Stimulated activated CD8-positive, alpha-beta memory T cell treated with anti-CD3 and anti-CD28 coated beads, Interleukin-15, amount 100 ng/mL, for 4 hours (primary cell): ENCODE measurements at places on chromosomes 7 and 10.

GRCh38 chr7:84999450-84999849, 187.4 kb downstream of the SEMA3D start:
- DNase-seq: no peak

GRCh38 chr10:24367688-24368087, 158.8 kb downstream of the KIAA1217 start:
- no peak for DNase-seq

GRCh38 chr7:151251689-151252560, 3.4 kb upstream of the SMARCD3 start:
- no peak for DNase-seq

DNA sequence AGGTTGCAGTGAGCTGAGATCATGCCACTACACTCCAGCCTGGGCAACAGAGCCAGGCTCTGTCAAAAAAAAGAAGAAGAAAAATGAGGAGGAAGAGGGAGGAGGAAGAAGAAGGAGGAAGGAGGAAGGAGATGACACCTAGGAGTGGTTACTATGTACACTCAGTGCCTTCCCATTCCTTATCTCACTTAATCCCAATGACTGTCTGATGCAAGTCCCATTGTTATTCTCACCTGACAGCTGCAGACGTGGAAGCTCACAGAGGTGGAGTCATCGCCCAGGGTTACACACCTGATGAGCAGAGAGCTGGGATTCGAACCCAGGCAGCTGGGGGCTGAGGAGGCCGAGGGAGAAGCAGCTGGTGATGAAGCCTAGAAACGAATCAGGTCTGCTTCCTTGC, 258.8 kb downstream of the SNX10 start:
- DNase-seq: no peak

DNA sequence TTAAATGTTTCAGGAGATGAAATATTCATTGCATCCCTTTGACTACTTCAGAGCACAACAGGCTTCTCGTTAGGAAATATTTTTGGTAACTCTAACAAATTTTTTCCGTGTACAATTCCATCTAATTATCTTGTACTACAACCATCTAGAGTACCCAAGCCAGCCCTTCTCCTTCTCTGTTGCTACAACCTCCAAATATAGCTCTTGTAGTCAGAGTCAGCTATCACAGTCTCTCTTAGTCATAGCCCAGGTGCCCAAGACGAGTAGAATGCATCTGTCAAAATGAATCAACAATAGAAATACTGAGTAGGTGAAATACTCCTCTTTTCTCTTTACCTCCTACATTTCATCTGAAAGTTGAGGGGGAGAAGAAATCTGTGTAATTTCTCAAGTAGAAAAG, 74.0 kb downstream of the INHBA start:
- DNase-seq: no peak

DNA sequence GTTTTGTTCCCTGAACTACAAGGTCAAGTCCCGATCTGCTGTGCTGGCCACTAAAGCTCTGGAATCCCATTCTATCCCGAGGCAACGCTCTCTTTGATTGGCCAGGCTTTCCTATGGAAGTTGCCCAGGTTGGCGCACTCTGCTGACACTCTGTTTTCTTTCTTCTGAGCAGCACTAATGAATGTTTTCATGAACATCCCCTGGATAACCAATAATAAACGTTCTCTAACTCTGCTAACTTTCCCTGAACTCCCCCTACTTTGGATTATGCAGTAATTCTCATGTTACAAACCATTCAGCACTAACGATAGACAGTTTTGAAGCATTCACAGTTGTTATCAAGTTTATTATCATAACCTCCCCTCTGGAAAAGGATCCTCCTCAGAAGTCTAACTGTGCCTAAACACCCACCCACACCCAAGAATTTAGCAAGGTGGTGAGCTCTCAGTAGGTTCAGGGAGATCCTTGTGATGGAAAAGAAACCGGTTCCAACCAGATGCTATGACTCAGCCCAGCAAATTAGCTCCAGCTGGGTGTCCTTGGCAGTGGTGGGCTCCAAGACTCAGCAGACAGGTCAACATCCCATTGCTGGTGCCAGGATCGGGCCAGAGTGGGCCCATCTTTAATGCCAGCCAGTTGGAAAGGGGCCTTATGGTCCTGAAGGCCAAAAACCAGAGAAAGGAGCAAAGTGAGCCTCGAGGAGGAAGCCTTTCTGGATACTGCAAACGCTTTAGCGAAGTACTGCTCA, 68.4 kb downstream of the CREB3L2 start:
- no peak for DNase-seq

GRCh38 chr7:69630292-69630691, 32.0 kb downstream of the AUTS2 start:
- no peak for DNase-seq
